Fibroblast of mammary gland (primary cell): ENCODE measurements at places on chromosomes 2 and 18.

- DNase-seq: no peak
Observed at GRCh38 chr2:135636982-135637381, 104.7 kb upstream of the UBXN4 start.

DNA sequence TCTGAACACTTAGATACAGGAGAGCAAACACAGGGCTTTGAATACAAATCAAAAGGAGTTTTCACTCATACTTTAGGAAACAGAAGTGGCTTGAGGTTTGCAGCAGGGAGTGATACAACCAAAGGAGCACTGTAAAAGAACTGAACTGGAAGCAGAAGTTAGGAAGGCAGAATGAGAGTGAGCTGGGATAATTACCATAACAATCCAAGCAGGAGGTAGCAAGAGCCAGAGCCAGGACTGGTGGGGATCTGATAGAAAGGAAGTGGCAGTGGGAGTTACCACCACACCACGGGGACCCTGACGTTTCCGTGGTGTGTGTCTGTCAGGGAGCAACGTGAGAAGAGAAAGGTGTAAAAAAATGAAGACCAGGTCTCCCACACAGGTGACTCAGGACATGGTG, 81.3 kb upstream of the EPB41L3 start:
- DNase-seq: no peak

DNA sequence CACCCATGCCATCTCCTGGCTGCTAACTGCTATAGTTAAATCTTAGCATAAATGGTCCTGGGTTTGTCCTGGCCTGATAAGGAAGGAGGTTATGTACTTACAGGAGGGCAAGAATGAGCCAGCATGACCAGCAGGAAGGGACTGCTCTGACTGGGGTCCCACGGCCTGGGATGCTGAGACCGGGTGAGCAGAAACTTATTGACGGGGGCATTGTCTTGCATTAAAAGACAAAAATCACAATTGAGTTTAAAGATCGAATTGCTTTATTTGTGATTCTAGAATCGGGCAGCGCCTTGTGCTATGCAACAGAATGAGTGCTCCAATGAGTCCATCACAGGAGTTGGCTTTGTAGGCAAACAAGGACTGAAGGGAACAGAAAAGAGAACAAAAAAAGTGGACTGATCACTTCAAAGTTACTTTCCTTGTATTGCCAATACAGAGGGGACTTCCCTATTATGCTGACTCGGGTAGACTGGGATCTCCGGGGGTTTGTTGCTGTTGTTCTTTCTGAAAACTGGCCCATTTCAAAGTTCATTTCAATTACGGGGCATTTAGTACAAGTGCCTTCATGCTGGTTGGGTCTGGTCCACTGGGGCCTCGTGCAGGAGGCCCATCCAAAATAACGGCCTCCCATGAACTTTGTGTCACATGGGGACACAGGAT, 87.1 kb upstream of the SLC66A3 start:
- DNase-seq: no peak

DNA sequence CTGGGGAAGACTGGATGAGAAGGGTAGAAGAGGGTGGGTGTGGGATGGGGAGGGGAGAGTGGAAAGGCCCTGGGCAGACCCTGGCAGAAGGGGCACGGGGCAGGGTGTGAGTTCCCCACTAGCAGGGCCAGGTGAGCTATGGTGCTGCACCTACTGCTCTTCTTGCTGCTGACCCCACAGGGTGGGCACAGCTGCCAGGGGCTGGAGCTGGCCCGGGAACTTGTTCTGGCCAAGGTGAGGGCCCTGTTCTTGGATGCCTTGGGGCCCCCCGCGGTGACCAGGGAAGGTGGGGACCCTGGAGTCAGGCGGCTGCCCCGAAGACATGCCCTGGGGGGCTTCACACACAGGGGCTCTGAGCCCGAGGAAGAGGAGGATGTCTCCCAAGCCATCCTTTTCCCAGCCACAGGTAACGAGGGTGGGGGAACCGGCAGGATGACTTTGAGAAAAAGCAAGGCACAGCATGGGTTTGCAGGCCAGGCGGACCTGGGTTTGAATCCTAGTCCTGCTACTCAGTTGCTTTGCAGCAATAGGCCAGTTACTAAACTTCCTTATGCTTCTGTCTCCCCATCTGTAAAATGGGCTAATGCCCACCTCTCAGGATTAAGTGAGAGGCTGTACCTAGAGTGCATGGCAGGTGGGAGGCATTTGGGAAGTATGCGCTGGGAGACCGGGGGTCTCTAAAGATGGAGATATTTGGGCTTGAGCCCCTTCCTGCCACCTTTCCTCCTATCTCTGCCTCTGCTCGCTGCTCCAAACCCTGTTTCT, at the start of gene INHA:
Gene INHA, plus strand, starts transcription at position 74 of the 765 bp plus-strand sequence. Its CDS starts 65 bp downstream, at position 139.
- DNase-seq: no peak

DNA sequence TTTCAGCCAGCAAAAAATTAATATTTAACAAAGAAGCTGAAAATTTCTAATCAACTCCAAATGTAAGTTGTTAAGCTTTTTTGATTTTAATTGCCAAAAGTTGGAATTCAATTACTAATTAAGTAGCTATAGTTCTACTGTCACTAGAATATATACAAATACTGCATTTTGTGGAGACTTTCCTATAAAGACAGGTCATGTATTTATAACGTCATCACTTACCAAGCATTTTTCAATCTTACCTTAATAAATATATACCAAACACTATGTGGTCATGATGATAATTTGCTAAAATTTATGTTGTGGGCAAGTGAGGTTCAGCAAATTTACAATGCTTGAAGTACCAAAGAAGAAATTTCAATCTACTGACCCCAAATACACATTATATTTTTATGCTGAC, 24.2 kb upstream of the TMEFF2 start:
- no peak for DNase-seq

GRCh38 chr18:731185-731584, 18.8 kb upstream of the ENOSF1 start:
- DNase-seq: peak; percentile 24

DNA sequence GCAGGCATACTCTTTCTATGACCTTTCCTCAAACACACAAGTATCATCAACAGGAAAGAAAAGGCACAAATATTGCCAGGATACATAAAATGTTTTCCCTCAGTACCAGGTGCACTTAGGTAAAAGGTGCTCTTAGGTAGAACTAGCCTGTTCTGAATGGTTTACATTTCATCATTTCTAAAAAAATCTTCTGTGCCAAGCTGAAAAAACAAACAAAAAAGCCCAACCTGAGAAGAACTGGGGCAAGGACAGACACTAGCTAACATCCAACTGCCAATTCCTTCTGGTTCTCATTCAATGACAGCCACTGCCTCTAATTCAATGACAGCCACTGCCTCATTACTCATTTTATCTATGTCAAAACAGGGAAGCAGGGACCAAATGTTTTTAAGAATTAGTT, 68.5 kb downstream of the SPIRE1 start:
- DNase-seq: no peak

DNA sequence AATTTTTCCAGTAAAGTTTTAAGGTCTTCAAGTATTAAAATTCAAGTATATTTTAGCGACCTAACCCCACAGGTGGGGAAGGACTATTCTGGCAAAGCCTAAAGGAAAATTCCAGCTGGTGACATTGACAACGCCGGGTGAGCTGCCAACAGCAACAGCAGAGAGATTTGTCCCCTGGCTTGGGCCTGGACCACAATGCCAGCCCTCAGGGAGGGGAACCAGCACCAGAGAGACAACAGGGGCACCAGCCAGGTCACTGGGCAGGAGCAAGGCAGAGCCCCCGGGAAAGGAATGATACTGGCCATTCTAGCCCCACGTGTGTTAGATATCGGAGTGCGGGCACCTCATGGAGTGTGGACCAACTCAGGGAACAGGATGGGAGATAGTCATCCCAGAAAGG, 95.7 kb downstream of the ARMC9 start:
- DNase-seq: no peak

DNA sequence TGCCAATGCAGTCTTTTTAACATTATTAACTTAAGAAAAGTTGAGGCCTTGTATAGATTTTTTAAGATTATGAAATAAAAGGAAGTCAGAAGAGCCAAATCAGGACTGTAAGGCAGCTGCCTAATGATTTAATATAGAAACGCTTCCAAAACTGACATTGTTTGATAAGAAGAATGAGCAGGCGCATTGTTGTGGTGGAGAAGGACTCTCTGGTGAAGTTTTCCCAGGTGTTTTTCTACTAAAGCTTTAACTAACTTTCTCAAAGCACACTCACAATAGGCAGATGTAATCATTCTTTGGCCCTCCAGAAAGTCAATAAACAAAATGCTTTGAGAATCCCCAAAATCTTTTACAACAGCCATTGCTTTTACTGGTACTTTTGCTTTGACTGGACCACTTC, 288.6 kb upstream of the FIGN start:
- no peak for DNase-seq

DNA sequence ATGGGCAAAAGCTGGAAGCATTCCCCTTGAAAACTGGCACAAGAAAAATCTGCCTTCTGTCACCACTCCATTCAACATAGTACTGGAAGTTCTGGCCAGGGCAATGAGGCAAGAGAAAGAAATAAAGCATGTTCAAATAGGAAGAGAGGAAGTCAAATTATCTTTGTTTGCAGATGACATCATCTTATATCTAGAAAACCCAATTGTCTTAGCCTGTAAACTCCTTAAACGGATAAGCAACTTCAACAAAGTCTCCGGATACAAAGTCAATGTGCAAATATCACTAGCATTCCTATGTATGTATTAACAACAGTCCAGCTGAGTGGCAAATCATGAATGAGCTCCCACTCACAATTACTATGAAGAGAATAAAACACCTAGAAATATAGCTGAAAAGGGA, 1579.3 kb downstream of the SUCLG1 start:
- DNase-seq: no peak

DNA sequence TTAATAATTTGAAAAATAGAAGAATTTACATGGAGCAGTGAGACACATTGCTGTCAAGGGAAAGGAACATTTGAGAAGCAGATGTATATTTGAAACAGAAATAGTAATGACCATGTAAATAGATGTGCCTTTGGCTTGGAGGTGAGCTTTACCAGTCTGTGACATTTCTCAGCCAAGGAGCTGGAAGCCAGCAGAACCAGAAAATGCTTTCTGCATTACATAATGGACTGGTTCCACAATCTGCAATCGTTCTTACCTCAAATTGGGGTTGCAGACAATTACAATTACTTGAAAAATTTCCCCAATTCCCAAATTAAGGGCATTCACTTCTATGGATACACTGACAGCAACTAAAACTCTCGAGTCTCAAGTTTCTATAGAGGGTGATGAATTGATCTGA, 59.7 kb downstream of the HNMT start:
- no peak for DNase-seq

- DNase-seq: peak; percentile 82
Observed at GRCh38 chr2:66862885-66863650, 428.1 kb downstream of the MEIS1 start.

- DNase-seq: no peak
Observed at GRCh38 chr18:3140986-3141639, 78.7 kb downstream of the MYOM1 start.

DNA sequence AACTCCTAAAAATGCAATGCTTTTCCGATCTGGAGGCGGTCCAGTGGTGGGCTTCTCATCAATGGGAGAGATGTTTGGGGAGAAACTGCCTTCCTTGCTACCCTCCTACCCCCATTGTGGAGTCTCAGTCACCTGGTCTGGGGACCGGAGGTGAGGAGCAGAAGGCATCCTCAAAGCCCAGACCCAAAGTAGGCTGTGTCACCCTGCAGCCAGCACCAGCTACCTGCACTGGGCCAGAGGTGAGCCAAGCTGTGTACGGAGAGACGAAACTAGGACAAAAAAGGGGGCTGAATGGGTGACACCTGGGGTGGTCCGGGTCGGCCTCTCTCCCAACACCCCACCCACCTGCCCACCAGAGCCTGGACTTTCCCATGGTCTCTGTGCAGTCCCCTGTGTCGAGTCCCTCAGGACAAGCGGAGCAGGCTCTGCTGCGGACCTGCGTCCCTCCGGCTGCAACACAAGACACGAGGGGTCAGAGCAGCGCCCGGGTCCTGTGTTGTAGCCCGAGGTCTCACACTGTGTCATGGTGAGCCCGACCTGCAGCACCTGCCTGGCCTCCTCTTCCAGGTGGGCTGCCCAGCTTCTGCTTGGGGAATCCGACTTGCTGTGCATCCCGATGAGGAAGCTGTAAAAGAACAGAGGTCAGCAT, 68.0 kb upstream of the RMP24 start:
- DNase-seq: no peak

DNA sequence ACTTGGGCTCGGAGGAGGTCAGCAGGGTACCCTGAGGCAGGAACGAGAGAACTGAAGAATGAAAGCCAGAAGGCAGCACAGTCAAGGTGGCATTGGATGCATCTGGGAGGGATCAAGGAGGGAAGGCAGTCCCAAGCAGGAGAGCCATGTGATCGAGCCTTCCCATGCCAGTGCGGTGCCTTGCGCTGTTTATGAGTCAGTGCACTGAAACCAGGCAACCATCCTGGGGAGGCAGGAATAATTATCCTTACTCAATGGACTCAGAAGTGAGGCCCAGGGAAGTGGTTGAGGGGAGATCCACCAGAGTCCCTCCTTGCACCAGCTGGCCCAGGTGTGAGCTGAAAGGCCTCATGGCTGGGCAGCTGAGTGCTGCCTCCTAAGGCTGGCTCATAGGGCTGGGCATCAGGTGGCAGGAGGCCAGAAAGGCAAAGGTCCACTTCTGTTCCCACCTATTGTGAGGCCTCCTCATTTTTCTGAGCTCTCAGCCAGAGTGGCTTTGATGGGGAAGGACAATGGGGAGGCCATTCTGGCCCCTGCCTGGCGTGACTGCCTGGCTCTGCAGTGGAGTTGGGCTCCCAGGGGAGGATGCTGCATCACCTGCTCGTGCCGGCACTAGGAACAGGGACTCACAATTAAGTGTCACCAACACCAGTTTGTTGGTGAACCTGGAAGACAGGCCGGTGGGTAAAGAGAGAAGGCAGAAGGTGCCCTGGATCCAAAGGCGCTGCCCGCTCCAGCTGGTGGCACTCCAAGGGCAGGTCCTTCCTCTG, 82.3 kb downstream of the TFCP2L1 start:
- no peak for DNase-seq

GRCh38 chr18:32919799-32920198, 147.0 kb upstream of the KLHL14 start:
- DNase-seq: peak; percentile 56

DNA sequence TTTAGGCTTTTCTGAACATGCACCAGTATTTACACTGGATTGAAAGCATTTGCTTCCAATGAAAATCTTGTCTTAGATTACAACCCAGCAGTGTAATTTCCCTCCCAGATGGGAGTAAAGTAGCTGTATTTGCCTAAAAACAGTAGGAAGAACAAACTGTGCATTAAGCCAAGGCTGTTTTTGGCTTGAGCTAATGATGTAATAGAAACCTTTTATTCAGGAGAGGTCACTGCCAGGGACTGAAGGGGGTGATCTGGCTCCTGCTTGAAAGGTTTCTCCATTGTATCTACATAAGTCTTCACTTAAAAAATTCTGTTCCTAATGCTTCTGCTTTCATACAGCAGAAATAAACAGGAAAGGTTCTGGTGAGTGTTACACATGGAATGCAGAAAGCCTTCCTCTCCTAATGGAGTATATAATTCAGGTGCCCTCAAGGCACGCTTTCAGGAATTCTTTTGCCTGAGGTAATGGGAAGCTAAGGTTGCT, 74.4 kb downstream of the MEIS1 start:
- DNase-seq: no peak

GRCh38 chr2:63675026-63675425, 86.3 kb downstream of the MDH1 start:
- no peak for DNase-seq
